ENCODE measurements at places on chromosomes 2 and 18.

DNA sequence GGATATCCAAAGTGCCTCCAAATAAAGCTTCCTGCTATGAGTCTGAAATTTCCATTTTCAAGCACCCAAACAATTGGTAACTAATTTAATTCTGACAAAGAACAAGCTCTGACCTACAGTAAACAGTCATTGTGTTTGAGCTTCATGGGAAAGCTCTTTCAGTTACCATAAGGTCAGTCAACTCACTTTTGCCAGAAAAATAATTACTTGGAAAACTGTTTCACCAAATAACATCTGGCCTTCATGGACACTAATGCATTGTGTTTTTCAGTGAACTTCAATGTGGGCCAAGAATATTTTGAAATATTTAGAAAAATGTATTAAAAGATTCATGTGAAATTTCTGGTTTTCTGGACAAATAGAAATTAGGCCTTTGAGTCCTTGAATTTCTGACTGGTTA is 369.9 kb downstream of the GALR1 start:
- DNase-seq: no peak

- no peak for DNase-seq
Observed at GRCh38 chr2:128389388-128390086, 70.9 kb upstream of the HS6ST1 start.

DNA sequence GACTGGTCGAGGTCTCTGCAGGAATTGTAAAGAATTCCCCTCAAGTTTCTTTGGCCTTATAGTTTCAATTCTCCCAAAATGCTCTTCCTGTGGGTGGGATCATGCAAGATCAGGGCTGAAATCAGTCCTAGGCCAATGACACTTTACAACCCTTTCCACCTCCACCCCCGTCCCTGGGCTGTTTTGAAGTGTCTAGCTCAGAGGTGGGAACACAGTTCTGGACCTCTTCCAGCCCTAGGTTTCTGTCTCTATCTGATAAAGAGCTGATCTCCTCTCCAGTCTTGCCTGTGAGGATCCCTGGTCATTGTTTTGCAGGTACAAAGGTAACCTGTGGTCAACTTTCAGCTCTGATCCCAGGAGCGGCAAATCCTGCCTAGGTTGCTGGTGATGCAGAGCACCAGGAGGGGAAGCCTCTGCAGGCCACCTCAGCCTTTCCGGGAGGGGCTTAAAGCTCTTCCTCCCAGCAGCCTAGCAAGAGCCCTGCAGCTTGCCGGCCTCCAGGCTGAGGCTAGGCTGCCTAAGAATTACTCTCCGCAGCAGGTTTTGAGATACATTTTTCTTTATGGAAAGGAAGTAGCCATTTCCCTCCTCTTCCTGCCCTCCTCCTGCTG is 69.8 kb upstream of the WIPF1 start:
- DNase-seq: no peak

DNA sequence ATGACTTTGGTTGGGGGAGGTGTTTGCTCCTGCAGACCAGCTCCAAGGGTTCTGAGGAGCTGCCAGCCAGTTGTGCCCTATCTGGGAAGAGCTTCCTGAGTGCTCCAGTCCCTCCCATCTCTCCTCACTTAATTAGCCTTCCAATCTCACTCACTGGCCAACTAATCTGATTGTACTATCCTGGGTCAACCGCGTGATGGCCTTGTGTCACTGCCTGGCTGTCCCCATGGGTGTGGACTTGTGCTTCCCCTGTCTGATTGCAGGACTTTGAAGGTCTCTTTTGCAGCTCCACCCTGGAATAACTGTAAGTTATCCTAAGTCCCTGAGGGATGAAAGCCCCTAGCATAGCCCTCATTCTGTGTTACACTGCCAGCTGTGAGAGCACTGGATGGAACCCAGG is 65.0 kb downstream of the SLC4A5 start:
- no peak for DNase-seq

DNA sequence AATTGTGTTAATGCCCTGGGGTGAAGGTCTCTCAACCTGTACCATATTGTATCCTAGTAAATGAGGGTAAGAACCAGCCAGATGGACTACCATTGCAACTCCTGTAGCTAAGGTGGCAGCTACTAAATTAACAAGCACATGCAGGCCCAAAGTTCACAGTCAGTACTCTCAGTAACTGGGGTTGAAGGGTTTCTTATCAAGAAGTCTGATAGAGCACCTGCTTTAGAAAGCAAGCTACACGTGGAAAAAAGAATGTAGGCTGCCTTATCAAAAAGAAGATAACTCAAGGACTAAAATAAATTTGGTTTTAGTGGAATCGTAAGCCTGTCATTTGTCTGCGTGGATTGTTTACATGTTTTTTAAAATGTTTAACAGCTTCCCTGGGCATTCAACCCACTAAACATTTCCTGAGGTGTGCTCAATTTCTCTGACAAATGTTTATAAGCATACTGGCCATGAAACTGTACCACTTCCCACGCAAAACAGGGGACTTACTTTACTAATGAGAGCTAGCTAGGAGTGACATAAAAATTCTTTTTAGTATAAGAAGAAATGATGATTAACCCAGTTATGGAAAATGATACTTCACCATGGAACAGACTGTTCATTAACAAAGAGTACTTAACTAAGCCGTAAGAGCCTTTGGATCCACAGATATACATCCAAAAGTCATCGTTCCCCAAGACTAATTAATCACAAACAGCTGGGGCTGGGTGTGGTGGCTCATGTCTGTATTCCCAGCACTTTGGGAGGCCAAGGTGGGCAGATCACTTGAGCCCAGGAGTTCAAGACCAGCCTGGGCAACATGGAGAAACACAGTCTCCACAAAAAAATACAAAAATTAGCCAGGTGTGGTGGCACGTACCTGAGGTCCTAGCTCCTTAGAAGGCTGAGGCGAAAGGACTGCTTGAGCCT is 36.5 kb downstream of the LPIN2 start:
- DNase-seq: no peak

- no peak for DNase-seq
Observed at GRCh38 chr2:147927053-147927588, 82.3 kb downstream of the ACVR2A start.

Measured in left cardiac atrium (tissue), 4 donors.